ENCODE measurements at places on chromosomes 12 and 14.

GRCh38 chr14:104856869-104857860, 7.9 kb upstream of the CEP170B start:
- no peak for DNase-seq

DNA sequence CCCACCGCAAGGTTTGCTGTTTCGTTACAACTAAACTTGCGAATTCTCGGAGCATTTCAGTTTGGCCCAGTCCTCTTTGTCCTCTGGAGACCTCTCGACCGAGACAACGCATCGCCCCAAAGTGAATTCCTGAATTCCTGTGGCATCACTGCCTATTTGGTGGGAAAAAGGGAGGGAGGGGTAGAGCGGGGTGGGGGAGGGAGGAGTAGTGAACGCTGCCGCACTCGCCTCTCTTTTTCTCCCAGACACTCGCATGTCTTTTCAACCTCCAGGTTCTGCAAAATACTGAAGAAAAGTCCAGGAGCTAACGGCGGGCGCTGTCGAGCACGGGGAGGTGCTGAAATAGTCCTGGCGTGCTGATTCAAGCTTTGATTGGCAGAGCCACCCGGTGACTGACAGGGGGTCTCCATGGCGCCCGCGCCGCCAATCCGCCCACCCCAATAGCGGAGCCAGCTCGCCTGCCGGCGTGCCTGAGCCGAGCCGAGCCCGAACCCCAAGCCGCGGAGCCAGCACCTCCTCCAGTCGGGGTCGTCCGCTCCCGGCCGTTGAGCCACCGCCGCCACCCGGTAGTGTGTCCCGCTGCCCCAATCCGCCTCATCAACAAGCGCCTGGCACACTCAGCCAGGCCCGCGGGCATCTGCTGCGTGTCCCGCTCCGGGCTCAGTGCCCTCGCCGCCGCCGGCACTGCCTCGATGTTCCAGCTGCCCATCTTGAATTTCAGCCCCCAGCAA, at the start of gene SIX6:
Gene SIX6, plus strand, starts transcription at position 440 of the 731 bp plus-strand sequence. Its CDS starts 253 bp downstream, at position 693.
- no peak for DNase-seq

DNA sequence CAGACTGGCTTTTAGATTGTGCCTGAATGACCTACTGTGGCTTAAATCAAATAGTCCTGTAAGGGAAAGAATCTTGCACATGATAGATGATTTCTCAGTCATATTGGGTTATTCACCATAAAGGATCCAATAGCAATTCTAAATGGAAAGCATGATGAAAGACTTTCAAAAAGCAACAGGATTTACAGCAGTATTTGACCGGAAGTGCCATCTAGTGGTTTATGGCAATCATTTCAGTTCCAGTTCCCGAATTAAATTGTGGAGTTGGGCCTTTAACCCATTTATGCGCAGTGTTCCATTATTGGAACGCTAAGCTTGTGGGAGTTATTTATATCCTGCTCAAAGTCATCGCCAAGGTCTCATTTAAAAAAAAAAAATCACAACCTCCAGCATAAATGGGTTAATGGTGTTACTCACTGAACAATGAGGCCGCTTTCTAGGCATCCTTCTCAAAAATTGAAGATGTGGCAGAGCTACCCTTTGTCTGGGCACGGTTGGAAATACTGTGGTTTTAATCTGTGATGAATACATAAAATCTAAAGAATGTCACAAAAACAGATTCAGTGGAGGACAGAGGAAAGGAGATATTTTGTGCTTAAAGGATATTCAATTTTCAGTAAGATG, 60.8 kb upstream of the REP15 start:
- DNase-seq = no peak

DNA sequence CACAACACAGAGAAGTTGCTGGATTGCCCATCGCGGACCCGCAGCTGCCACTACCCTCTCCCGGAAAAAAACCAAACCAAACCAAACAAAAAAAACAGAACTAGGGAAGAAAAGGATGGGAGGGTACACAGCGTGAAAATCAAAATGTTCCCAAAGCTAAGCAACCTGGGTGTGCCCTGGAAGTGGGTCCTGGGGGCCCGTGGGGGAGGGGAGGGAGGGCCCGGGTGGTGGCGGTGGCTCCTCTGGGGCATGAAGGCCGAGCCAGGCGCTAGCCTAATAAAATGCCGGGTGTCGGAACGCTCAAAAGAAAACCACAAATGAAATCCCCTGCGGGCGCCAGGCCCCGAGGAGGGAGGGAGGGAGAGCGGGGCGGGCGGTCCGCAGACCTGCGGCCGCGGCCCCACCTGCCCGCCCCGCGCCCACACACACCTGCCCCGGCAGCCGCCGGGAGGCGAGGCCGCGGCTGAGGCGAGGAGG, 787 bp downstream of the HECTD4 start:
- DNase-seq = no peak

- DNase-seq = no peak
These were observed at the start of gene EEF1AKMT3 for GRCh38 chr12:57772429-57773322. EEF1AKMT3 (plus strand) TSS chr12:57772614; CDS start chr12:57772725, 111 bp downstream.

DNA sequence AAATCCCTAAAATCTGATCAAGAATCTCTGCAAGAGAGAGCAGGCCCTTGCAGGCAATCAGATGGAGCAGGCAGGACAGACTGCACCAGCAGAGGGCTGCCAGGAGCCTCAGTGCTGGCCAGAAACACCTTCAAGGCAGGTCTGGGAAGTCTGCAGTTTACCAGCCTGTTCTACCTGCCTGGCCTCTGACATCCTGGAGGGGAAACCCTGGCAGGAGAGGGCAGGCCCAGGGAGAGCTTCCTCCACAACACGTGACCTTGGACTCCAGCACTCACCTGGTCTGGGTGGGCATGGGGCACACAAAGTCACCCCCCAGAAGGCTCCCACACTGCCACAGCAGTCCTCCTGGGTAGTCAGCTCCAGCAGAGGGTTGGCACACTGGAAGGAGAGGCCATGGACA, 56.0 kb downstream of the ISCA2 start:
- DNase-seq = no peak

Measured in activated T-helper 1 cell treated with anti-CD3 and anti-CD28 coated beads, Interleukin-2, amount 50 U/mL, for 16 hours (primary cell).